ENCODE measurements at places on chromosomes 4 and X.

DNA sequence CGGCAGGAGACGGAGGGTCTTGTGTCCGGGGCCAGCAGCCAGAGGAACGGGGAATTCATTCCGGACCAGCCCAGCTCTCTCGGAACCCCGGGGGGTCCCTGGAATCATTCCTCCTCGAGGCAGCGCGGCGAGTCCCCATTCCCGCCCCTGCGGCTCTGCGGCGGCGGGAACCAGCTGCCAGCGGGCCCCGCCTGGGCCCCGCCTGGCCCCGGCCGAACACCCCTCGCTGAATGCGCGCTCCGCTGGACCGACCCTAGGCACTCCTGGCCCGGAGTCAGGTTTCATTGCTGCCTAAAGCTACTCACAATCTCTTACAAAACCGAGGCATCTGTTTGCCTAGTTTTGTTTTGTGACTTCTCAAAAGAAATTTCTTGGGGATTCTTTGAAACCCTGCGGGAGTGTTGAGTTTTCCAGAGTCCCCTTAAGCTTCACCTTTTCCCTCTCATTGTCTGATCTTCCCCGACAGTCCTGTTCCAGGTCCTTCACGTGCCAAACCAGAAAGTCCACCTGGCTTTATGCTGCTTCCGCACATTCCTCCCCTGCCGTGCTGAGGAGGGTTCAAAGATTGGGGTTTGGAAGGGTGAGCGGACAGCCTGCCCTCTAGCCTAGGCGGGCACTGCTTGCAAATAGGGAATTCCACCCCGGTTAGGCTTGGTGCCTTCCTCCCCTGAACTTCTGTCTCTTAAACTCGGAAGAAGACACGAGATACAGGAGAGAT, 789 bp downstream of the ARHGAP10 start:
- DNase-seq, result no peak

DNA sequence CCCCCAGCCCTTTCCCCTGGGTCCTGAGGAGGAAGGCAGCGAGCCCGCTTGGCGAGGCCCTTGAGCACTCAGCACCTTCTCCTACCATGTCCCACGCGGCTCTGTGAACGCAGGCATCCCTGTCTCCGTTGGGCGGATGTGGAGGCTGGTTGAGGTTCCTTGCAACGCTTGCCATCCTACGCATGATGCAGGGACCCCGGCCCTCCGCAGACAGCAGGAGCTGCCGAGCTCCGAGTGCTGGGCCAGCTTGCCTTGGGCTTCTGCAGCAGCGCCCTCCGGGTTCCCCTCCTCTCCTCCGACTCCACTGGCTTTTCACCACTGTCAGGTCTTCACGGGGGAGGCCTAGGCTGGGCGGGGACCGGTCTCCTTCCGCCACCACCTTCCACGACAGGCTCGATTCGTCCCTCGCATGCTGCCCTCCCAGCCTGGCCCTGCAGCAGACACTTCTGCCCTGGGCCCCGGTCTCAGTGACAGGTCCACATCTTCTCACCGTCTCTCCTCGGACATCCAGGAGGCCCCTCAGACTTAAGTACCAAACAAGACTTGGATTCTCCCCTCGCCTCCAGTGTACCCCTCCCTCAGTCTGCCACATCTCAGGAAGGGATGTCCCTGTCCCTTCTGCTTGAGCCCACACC, 67.6 kb upstream of the HGFAC start:
- DNase-seq, result no peak

GRCh38 chr4:150577796-150578195, 4.2 kb upstream of the MAB21L2 start:
- no peak for DNase-seq

GRCh38 chr4:82899374-82900065, 1.0 kb upstream of the THAP9 start:
- DNase-seq, result no peak

- no peak for DNase-seq
Observed at GRCh38 chr4:141140391-141141200, 7.3 kb upstream of the RNF150 start.

DNA sequence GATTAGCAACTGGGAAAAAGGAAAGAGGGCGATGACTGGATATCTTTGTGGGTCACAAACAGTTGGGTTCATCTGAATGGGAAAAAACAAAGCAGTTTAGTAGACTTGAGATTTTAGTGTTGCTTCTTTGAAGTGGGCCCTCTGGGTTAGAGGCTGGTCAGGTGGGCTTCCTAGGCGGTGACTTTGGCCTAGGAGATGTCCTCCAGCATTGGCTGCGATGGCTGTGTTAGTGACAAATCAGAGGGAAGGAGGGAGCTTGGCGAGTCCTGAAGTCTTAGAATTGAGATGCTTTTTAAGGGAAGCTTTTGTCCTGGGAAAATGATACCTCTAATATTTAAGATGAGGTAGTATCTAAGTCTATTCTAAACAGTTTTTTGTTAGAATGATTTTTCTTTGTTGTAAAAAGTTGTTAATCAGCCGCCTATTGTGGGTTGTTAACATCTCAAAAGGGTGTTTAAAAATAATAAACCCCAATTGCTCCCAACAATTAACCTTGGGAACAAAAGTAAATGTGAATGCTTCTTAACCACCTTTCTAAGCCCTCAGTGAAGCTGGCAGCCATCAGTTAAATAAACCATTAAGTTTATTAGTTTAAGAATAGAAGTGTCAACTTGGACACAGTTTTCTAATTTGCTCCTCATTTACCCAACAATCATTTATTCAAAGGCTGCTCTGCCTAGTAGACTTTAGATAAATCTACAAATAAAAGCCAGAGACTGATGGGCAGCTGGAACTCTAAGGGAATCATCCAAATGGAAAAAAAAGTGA, 31.7 kb downstream of the DLG3 start:
- no peak for DNase-seq

DNA sequence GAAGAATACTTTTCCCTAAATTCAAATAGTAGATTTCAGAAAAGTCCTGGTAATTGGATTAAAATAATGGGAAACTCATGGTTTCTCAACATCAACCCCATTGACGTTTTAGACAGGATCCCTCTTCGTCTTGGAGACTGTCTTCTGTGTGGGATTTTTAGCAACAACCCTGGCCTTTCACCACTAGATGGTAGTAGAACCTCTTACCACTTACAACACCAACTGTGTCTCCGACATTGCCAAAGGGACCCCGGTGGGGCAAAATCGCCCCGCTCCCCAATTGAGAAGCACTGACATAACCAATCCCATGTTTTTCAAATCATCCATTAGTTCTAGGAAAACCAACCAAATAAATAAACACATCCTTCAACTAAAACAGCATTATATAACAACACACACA, 16.9 kb upstream of the ANOS1 start:
- DNase-seq, result peak; percentile 2

DNA sequence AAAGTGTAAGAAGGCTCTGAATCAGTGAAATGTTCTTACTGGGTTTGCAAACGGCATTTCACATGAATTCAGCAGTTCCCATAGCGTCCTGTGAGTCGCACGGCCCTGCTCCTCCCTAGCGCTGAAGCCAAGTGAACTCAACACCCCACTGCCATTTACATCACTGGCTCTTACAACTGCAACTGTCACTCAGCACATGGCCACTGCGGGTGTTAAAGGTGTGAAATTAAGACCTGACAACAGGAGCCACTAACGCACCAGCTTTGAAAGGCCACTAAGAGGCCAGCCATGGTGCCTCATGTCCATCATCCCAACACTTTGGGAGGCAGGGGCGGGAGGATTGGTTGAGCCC, 31.7 kb downstream of the RNF212 start:
- DNase-seq, result no peak

DNA sequence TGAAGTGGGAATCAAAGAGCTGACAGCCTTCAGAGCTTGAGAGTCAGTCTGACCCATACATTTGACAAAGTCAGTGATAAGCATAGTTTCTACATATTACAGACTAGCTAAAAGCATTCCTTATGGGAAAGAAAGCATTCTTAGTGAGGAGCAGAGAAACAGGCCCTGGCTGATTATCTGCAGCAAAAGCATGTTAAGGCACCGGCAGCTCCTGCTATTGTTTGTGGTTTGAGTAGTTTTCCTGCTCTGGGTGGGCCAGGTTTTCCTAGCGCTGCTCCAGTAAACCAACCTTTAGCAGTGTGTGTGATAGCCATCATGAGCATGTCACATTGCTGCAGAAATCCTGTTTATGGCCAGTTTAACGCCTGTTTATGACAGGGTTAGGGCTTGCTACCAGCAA, 51.6 kb upstream of the WDR1 start:
- DNase-seq, result no peak

GRCh38 chr4:15906020-15906443, 32.5 kb downstream of the FGFBP1 start:
- DNase-seq, result no peak

GRCh38 chrX:121365572-121366161, 318.3 kb downstream of the GLUD2 start:
- DNase-seq, result no peak

DNA sequence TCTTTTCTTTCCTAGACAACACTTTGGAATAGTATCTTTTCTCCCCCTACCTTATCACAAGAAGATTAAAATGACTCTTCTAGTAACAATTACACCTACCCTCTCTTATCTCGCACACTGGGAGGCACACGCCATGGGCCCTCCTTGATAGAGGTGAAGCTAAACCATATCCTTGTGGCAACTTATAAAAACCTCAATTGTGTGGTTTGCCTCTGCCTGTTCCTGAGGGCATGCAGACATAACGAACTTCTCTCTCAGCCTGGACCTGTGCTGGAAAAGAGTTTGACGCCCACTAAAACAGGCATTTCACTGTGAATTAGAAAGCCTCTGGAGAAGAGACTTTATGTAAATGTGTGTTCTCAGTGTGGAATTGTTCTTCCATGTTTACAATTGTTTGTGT, 141.2 kb downstream of the NDST3 start:
- DNase-seq, result no peak

DNA sequence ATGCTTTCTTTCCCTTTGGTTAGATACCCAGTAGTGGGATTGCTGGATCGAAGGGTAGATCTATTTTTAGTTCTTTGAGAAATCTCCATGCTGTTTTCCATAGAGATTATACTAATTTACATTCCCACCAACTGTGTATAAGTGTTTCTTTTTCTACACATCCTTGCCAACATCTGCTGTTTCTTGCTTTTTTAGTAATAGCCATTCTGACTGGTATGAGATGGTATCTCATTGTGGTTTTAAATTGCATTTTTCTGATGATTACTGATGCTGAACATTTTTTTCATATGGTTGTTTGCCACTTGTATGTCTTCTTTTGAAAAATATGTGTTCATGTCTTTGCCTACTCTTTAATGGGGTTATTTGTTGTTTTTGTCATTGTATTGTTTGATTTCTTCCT, 6.6 kb upstream of the AGA start:
- DNase-seq, result no peak

DNA sequence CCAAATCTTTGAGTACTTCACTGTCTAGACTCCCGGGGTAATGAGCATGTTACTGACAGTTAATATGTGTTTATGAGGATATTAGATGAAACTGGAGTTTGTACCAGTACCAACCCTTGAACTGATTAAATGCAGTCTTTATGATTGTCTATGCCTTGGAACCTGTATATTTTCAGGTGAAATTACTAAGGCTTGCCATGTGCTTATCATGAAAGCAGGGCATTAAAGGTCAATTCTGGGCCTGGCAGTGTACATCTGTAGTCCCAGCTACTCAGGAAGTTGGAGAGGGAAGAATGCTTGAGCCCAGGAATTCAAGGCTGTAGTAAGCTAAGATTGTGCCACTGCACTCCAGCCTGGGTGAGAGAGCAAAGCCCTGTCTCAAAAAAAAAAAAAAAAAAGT, 27.6 kb downstream of the PHEX start:
- DNase-seq, result no peak

GRCh38 chr4:82515705-82516104, 46.1 kb downstream of the TMEM150C start:
- DNase-seq, result no peak

DNA sequence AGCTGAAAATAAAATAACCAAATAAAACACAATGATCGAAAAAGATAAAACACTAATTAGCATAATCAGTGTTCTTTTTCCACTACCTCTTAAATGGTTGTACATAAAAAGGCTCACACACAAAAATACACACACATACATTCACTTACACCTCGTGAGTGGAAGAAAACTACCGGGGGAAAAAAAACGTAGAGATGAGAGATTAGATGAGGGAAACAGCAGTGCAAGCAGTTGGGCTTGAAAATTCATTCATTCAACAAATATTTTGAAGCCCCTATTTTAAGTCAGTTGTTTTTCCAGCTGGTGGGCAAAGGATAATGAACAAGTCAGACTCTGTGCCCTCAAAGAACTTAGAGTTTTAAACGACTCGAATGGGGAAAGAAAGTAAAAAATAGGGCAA, 1.0 kb downstream of the TBCK start:
- DNase-seq, result no peak

- DNase-seq, result no peak
Observed at GRCh38 chr4:54497947-54498346, 159.8 kb upstream of the KIT start.

All from central memory CD4-positive, alpha-beta T cell (primary cell).